Activated CD8-positive, alpha-beta T cell treated with anti-CD3 and anti-CD28 coated beads, Interleukin-2, amount 10 ng/mL, durations not matched to agents 7 days and 5 days (primary cell): ENCODE measurements at places on chromosomes 2 and 18. TPM values are rescaled to one million over a fixed set of nuclear protein-coding genes. Genes with fewer than 3 reads are reported as not detected.

- peaks cover 19% of the 10 kb centered on the region for H3K27me3 ChIP-seq
- peaks cover 4% of the 10 kb centered on the region for H3K4me1 ChIP-seq
- H3K4me3 ChIP-seq: no peak overlapping the region
- H3K27ac ChIP-seq: no peak overlapping the region
Observed at GRCh38 chr2:64613276-64613675, 40.4 kb downstream of the SERTAD2 start.

GRCh38 chr2:182929972-182930371 lies 63.5 kb upstream of the FRZB start:
- no peak overlapping the region for H3K4me3 ChIP-seq
- DNase-seq: no peak
- no peak overlapping the region for H3K27ac ChIP-seq
- no peaks in the 10 kb centered on the region for H3K4me1 ChIP-seq
- peaks cover 9% of the 10 kb centered on the region for H3K27me3 ChIP-seq

- no peak overlapping the region for H3K27ac ChIP-seq
- no peaks in the 10 kb centered on the region for H3K4me1 ChIP-seq
- H3K27me3 ChIP-seq: no peaks in the 10 kb centered on the region
- H3K36me3 ChIP-seq: no peaks in the 10 kb centered on the region
Observed at GRCh38 chr2:65819963-65820362, 387.6 kb upstream of the SPRED2 start.

- H3K36me3 ChIP-seq: no peaks in the 10 kb centered on the region
- no peak overlapping the region for H3K27ac ChIP-seq
- no peak overlapping the region for H3K4me3 ChIP-seq
- DNase-seq: no peak
Observed at GRCh38 chr2:21812766-21813165, 689.0 kb downstream of the TDRD15 start.

- no peak for DNase-seq
- no peak overlapping the region for H3K27ac ChIP-seq
- H3K4me1 ChIP-seq: peaks cover 36% of the 10 kb centered on the region
- no peaks in the 10 kb centered on the region for H3K36me3 ChIP-seq
Observed at GRCh38 chr2:11128243-11128951, 26.9 kb upstream of the SLC66A3 start.

The CDKL4 gene
- total RNA-seq: 1.1 TPM

GRCh38 chr18:13221869-13222855 lies 3.6 kb downstream of the LDLRAD4 start:
- H3K36me3 ChIP-seq: no peaks in the 10 kb centered on the region
- H3K4me1 ChIP-seq: peaks cover 46% of the 10 kb centered on the region
- no peak overlapping the region for H3K4me3 ChIP-seq
- no peak overlapping the region for H3K27ac ChIP-seq

- DNase-seq: no peak
- H3K4me1 ChIP-seq: peaks cover 2% of the 10 kb centered on the region
- H3K27me3 ChIP-seq: no peaks in the 10 kb centered on the region
- H3K4me3 ChIP-seq: no peak overlapping the region
Observed at GRCh38 chr2:207038299-207038698, 99.0 kb downstream of the CPO start.

The SERPINB2 gene
- not detected for total RNA-seq

The LYPD6 gene
- total RNA-seq: not detected

DNA sequence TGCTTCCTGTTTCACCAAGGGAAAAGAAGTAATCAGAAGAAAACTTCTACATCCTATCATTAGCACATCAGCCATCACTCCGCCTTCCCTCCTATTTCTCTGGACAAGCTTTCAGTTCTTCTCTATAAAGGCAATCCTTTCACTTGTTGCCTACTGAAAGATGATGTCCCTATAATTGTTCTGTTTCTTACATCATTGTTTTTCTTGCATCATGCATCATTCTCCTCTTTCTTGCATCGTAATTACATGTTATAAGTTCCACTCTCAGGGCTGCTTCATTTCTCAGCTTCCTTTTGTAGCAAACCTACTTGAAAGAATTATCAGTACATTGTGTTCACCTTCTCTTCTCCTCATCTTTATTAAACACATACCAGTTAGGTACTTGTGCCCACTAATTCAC lies 7.2 kb downstream of the SLC30A6 start:
- H3K4me1 ChIP-seq: peaks cover 9% of the 10 kb centered on the region
- no peak for DNase-seq
- H3K36me3 ChIP-seq: peaks cover 36% of the 10 kb centered on the region
- no peaks in the 10 kb centered on the region for H3K27me3 ChIP-seq
- H3K27ac ChIP-seq: no peak overlapping the region

GRCh38 chr18:7532942-7533341 lies 34.2 kb upstream of the PTPRM start:
- no peaks in the 10 kb centered on the region for H3K4me1 ChIP-seq
- H3K4me3 ChIP-seq: no peak overlapping the region
- H3K27me3 ChIP-seq: no peaks in the 10 kb centered on the region
- no peaks in the 10 kb centered on the region for H3K36me3 ChIP-seq
- no peak overlapping the region for H3K27ac ChIP-seq
- DNase-seq: no peak

GRCh38 chr18:60668583-60668982 lies 296.0 kb upstream of the MC4R start:
- DNase-seq: no peak
- no peaks in the 10 kb centered on the region for H3K27me3 ChIP-seq
- H3K36me3 ChIP-seq: no peaks in the 10 kb centered on the region
- no peaks in the 10 kb centered on the region for H3K4me1 ChIP-seq

The EHD3 gene
- total RNA-seq: 0.05 TPM

The PLCL1 gene
- 0.18 TPM for total RNA-seq

The SIX3 gene
- total RNA-seq: 0.10 TPM

DNA sequence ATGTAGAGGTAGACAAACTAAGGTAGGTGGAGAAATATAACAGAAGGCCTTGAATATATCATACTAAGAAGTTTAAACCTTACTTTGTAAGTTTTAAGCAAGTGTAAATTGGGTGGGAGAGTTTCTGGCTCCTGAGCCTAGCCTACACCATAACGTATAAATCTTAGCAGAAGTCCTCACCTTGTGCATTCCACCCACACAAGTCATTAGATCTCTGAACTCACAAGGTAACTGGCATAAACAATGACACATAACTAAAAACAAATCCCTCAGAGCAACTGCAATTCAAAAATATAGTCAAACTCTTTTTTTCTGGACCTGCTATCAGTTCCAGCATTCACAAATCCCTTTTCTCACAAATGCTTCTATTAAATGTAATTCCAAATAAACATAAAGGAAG lies 9.4 kb downstream of the REV1 start:
- peaks cover 9% of the 10 kb centered on the region for H3K4me1 ChIP-seq
- DNase-seq: no peak
- H3K36me3 ChIP-seq: peaks cover 9% of the 10 kb centered on the region
- no peak overlapping the region for H3K4me3 ChIP-seq

DNA sequence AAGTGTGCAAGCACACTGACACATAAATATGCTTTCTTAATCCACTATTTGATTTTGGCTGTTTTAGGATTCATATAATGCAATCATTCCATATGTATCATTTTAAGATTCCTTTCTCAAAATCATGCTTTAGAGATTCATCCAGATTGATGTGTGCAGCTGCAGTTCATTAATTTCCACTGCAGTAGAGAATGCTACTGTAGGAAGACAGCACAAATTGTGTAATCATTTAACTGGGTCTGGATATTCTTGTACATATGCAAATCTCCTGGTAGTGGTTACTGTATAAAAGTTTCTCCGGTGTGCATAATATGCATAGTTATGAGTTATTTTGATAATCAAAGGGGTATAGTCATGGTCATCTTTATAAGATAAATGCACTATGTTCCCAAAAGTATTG lies 502.5 kb upstream of the ACVR2A start:
- no peak overlapping the region for H3K27ac ChIP-seq
- H3K36me3 ChIP-seq: no peaks in the 10 kb centered on the region
- DNase-seq: no peak
- H3K27me3 ChIP-seq: peaks cover 4% of the 10 kb centered on the region

- no peak overlapping the region for H3K27ac ChIP-seq
- peaks cover 5% of the 10 kb centered on the region for H3K4me1 ChIP-seq
- peaks cover 24% of the 10 kb centered on the region for H3K27me3 ChIP-seq
- H3K36me3 ChIP-seq: no peaks in the 10 kb centered on the region
- H3K4me3 ChIP-seq: no peak overlapping the region
Observed at GRCh38 chr2:128636802-128637147, 318.1 kb upstream of the HS6ST1 start.

DNA sequence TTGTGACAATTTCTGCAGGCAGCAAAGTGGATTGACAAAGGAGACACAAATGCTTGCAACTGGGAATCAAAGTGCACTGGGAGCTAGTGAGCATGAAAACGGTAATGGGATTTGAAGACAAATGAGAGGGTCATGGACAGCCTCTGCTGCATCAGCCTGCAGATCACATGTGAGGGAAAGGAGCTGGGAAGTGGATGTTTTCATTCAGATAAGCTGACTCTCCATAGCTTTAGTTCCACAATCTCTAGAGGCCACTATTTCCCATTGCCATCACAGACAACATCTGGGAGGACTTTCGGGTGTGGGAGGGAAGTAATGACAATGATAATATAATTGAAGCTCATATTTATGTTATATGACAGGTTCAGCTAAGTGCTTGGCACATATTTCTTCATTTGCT lies 28.4 kb downstream of the ADCYAP1 start:
- no peaks in the 10 kb centered on the region for H3K36me3 ChIP-seq
- no peak overlapping the region for H3K27ac ChIP-seq
- no peaks in the 10 kb centered on the region for H3K4me1 ChIP-seq
- no peak overlapping the region for H3K4me3 ChIP-seq

DNA sequence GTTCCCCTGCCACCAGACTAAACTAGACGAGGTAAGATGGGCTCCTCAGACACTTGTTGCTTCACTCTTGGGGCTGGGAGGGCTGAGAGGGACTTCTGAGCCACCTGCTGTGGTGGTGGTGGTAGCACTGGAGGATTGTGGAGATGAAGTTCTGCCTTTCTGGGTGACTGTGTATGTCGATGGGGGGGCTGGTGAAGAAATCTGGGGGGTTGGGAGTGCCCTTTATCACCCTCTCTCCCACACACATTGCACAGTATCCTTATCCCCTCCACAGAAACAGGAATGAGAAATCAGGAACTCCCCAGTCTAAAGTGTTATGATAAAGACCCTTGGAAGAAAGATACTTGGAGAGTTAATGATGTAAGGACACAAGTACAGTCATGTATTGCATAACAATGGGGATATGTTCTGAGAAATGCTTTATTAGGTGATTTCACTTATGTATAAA lies 38.5 kb downstream of the HK2 start:
- H3K4me3 ChIP-seq: no peak overlapping the region
- no peaks in the 10 kb centered on the region for H3K27me3 ChIP-seq
- H3K36me3 ChIP-seq: peaks cover 36% of the 10 kb centered on the region

DNA sequence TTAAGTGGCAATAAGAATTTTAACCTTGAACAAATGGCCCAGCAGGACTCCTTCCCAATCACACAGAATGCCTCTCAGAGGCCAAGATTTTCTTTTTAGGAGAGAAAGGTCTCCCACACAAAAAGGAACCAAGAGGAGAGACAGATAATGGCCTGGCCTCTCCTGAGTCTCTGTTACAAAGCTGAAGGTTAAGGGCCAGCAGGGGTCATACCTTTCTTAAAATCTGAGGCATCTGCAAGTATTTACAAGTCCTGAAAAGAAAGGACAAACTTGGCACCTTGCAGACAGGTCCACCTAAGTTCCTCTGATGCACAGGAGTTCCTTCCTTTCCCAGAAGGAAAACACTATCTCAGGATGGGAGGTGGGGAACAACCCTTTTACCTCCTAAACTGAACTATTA lies 142.3 kb downstream of the TMEM163 start:
- H3K27ac ChIP-seq: no peak overlapping the region
- H3K4me1 ChIP-seq: peaks cover 2% of the 10 kb centered on the region
- no peak overlapping the region for H3K4me3 ChIP-seq
- no peaks in the 10 kb centered on the region for H3K27me3 ChIP-seq
- no peak for DNase-seq
- H3K36me3 ChIP-seq: no peaks in the 10 kb centered on the region

DNA sequence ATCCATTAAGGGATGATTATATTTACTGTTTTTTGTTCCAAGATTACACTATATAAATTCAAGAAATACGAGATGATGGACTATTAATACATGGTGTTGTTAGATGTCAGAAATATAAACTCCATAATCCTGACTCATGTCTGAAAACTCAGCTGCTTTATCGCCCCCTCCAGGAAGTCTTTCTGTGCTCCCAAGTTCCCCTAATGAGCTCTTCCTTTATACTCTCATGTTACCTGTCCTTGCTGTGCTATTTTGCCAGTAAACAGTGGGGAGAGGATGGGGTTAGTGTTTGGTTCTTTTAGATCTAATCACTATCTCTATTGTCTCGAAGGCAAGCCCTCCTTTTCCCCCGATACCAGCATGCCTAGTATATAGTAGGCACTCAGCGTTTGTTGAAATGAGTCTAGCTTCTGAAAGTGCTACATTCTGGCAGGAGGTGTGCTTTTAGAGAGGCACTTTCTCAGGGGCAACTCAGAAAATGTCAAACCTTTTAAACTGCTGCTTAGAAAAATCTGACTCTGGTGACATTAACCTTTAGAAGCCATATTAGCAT lies 21.4 kb upstream of the BARD1 start:
- DNase-seq: no peak
- no peaks in the 10 kb centered on the region for H3K27me3 ChIP-seq
- no peak overlapping the region for H3K27ac ChIP-seq
- H3K4me1 ChIP-seq: no peaks in the 10 kb centered on the region

DNA sequence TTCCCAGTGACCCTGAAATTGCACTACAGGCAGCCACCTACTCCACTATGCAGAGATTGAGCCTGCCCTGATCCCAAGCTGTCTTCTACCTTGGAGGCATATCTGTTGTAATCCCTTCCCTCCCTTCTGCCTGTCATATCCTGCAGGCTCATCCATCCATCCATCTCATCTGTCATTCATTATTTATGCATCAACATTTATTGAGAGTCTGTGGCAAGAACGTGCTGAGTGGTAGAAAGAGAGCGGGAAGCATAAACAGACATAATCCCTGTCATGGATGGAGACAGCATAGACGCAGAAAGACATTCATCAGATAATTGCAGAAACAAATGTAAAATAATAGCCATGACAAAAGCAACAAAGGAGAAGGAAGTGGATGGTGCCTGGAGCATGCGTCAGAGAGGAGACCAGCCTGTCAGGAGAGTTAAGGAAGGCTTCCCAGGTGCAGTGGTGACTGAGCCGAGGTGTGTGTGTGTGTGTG lies 110.7 kb upstream of the STPG4 start:
- H3K27ac ChIP-seq: no peak overlapping the region
- H3K4me1 ChIP-seq: no peaks in the 10 kb centered on the region
- no peak overlapping the region for H3K4me3 ChIP-seq
- H3K36me3 ChIP-seq: no peaks in the 10 kb centered on the region
- DNase-seq: no peak

The OTX1 gene
- total RNA-seq: not detected

DNA sequence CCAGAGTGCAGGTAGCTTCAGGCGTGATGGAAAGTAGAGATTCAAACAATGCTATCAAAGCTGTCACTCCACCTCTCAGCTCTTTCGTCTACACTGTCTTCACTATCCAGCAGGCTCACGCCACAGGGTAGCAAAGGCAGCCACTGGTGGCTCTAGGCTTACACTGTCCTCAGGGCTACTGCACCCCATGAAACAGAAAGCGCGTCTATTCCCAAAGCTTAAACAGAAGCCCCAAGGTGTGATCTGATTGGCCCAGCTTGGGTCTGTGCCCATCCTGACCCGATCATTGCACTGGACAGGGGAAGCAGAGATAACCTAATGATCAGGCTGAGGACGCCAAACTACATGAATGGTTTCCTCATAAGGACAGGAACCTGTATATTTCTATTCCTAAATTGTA lies 100.1 kb downstream of the PDCL3 start:
- H3K4me3 ChIP-seq: no peak overlapping the region
- peaks cover 6% of the 10 kb centered on the region for H3K27me3 ChIP-seq
- no peak overlapping the region for H3K27ac ChIP-seq
- DNase-seq: no peak
- H3K36me3 ChIP-seq: no peaks in the 10 kb centered on the region
- H3K4me1 ChIP-seq: no peaks in the 10 kb centered on the region

The MYO7B gene
- total RNA-seq: 1.2 TPM
